ENCODE measurements at places on chromosomes 11 and 22.
A peak's percentile ranks its signal among the peaks of the same experiment; 100 is the strongest.

DNA sequence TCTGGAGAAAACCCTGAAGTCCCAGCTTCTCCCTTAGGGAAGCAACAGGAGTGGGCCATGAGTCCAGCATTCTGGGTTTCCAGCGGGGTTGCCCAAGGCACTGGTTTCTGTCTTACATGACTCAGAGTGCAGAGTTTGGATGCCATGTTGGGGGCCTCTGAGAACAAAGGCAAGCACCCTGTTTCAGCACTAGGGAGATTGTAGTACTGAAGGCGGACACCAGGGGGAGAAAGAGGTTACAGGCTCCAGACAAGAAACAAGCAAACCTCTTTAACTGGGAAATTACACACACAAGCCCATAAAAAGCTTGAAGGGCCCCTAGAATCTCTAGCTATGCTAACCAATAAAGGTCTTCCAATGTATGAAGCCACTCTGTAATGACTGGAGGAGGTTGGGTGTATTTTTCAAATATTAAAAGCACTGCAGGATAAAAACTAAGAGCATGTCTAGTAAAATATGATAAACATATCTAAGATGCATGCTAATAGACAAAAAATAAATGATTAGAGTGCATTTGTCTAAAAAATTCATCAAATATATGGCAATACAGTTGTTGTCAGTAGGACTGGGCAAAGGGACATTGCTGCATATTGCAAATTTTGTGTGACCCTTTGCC lies 7.1 kb downstream of the MS4A6E start:
- peak; percentile 52 for DNase-seq

GRCh38 chr11:2290351-2290841 lies 11.3 kb downstream of the C11orf21 start:
- no peak for DNase-seq

- DNase-seq, result peak; percentile 92
These were observed 72.4 kb downstream of the TEAD1 start for GRCh38 chr11:12746593-12747097.

GRCh38 chr22:39418696-39419095 lies 19.1 kb downstream of the TAB1 start:
- DNase-seq, result no peak

DNA sequence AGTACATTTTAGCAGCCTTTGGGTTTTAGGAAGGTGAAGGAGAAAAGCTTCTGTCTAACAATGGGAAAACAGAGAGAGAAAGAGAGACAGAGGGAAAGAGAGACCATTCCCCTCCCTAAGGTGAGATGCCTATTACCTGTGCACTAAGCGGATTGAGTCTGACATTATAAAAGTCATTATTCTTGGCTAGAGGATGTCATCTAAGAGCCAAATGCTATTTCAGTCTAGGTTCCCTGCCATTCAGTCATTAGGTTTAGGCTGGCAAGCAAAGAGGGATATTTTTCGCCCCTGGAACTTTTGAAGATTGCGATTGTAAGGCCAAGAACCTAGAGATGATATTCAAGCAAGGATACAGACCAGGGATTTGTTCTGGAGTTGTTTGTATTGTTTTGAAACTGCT lies 7.2 kb downstream of the BLID start:
- DNase-seq, result no peak

DNA sequence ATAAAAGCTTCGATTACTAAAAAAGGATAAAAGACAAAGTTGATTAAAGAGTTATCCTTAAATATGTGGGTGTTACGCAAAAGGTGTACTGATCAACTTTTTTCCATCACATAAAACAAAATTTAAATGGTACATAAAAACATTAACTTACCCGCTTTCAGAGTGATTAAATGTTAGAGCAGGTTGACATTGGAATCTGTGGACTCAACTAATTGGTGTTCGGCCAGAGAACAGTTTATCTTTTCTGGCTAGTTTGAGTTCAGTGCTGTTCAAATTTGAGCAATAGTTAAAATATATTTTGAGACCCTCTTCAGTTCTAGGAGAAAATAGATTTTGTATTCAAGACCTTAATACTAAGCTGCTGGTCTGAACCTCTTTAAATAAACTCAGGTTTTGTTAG lies 56.1 kb downstream of the ATM start:
- no peak for DNase-seq

- no peak for DNase-seq
These were observed 57.8 kb downstream of the CEP164 start for GRCh38 chr11:117385471-117385870.

- no peak for DNase-seq
These were observed 360.0 kb upstream of the DDI1 start for GRCh38 chr11:103676413-103676812.

DNA sequence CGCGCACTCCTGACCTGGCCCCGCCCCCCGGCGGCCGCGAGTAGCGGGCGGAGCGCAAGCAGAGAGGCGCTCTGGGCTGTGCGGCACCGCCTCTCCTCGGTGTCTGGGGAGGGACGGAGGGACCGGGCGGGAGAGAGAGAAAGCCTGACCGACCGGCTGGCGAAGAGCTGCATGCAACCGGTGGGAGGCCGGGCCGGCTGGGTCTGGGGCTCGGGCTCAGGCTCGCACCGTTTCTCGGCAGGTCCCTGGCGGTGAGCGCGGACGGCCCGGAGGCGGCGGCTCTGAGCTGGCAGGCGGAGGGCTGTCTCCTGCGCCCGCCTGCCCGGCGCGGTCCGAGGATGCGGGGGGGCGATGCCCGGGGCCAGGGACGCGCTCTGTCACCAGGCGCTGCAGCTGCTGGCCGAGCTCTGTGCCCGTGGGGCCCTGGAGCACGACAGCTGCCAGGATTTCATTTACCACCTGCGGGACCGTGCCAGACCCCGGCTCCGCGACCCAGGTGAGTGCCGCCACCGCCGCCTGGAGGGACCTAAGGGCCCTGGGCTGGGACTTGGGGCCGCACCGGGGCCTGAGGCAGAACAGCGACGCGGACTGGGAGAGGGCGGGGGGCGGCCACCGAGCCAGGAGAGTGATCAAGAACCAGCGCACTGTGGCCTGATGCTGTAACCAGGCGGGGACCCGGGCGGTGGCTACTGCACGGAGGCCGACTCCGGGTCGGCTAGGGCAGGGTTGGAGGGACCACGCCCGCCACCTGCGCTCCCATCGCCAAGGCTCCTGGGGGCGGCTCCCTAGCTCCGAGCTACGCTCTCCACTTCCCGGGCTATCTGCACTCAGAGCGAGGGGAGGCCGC lies at the start of gene SYT9:
TSS of gene SYT9 (plus strand) at position 69 of the 847 bp plus-strand sequence. CDS start at position 352, 283 bp downstream.
- no peak for DNase-seq

- peak; percentile 26 for DNase-seq
These were observed 56.4 kb downstream of the SGSM3 start for GRCh38 chr22:40426594-40427333.

DNA sequence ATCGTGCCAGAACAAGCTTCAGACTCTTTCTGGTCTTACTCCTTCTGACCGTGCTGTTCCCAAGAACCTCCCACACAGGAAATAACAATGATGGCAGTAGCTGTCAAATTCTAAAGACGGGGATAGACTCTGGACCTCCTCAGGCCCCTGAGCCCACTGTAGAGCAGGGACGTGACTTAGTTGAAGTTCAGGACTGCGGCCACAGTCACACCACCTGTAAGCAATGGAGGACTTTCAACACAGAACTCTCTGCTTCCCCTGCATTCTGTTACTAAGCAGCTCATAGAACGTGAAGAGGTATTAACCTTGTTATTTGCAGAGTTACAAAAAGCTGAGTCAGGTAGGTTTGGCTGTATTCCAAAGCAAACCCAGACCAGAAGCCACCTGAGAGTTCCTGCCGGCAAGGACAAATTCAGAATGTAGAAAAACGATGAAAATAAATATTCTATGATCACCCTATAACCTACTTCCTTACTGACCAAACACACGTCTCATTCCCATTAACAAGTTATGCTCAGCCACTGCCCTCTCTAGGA lies 12.7 kb downstream of the TMEM45B start:
- DNase-seq, result peak; percentile 83

- peak; percentile 93 for DNase-seq
These were observed 252.0 kb downstream of the CTTN start for GRCh38 chr11:70650075-70650909.

- DNase-seq, result peak; percentile 68
These were observed 19.5 kb downstream of the PIK3IP1 start for GRCh38 chr22:31272522-31273446.

- DNase-seq, result peak; percentile 61
These were observed 31.7 kb downstream of the FAM181B start for GRCh38 chr11:82701847-82702520.
